Activated CD4-positive, CD25-positive, alpha-beta regulatory T cell (primary cell): ENCODE measurements at places on chromosomes 1 and 21.

DNA sequence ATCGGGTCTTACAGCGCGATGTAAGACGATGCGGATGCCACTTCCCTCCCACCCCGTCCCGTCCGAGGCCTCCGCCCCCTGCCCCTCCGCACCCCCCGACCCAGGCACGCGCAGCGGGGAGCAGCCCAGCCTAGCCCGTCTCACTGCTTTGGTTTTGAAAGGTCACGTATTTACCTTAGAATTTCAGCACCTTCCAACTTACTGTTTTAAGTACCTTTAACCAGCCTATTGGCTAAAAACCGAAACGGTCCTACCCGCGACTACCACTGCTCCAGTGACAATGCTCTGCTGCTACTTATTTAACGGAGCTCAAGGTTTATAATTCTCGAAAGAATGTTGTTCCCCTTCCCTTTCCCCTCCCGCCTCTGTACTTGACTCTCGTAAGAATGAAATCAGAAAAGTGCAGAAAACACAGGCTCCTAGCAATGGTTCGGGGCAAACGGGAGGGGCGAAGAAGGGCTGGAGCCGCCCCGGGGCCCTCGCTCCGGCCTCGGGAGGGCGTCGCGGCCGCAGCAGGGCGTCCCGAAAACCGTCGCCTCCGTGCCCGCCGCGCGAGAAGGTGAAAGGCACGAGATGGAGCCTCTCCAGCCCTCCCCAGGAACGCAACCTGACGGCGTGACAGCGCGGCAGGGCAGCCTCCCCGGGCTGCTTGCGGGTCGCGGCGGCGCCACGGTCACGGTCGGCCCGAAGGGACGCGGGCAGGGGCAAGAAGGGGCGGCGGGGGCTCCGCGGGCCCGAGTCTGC lies 667 bp downstream of the TMEM50B start:
- DNase-seq, result peak; percentile 20

- DNase-seq, result no peak
Measured at GRCh38 chr1:243827206-243827605, 22.8 kb downstream of the AKT3 start.

DNA sequence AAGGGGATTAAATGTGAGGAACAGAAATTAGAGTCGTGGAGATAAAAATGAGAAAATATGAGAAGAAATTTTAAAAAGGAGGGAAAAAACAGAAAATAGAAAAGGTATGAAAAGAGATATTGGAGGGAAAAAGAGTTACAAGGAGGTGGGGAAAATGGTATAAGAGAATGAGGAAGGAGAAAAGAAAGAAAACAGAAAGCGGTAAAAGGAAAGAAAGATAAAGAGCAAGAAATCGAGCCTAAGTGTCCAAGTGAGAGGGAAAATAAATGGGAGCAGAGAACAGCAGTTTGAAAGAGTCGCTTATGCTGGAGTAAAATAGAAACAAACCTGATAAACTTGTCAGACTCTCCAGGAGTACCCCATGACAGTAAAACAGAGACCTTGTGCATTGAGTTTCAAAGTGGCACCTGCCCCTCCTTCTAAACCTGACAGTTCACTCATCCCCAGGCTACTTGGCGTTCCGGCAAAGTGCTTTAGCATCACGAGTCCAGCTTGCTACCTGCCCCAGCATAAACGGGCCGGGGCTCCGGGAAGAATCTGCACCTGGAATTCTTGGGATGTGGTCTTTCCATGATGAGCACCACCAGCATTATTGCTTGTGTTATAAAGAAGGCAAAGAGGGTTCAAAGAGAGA lies 585 bp downstream of the NEGR1 start:
- DNase-seq, result no peak

DNA sequence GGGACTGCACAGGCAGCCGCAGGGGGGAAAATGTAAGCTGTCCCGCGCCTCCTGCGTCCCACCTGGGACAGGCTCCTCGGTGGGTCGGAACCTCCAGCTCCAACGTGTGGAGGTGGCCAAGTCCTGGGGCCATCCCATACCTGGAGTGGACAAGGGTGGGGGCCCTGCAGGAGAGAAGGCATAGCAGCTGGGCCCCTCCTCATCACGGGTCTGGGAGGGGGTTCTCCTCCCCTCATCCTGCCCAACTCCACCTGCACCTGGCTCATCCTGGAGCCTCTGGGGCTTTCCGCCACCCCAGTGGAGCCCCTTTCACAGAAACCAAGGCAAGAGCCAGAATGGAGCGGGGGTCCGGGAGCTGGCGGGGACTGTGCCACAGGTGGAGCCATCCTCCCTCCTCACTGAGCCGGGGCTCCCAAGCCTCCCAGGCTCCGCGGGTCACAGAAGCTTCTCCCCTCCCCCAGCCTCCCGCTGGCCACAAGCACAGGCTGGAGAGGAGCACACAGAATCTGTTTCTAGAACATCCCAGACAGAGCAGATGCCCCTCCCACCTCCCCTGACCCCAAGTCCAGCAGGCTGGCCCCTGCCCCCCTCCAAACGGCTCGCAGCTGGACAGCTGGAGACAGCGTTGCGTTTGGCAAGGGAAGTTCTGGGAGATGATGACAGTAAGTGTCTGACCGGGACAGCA lies 65.8 kb downstream of the MEGF6 start:
- DNase-seq, result no peak

- no peak for DNase-seq
Measured at GRCh38 chr1:245650441-245650960, 495.7 kb downstream of the KIF26B start.

DNA sequence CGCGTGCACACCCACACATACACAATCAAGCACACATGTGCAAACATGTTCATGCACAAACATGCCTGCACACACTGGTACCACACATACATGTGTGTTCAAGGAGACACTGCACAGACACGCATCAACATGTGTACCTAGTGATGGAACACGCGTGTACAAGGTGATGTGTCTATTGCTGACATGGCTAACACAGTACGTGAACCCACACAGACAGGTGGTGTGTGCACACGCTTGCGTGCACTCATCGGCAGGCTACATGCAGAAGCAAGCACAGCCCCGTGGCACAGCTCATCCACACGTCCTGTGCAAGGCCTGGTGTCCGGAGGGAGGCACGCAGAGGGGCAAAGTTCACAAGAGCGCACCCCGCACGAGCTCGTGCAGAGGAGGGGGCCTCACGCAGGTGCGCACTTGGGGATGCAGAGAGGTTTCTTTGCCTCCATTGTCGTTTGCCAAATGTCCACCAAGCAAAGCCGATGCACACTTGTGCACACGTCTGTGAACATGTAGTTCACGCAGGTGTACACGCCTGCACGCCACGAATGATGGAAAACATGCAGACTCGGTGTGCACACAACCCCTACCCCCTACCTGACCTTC lies 969 bp downstream of the ACAP3 start:
- DNase-seq, result no peak

- DNase-seq, result no peak
Measured at GRCh38 chr21:40788635-40789034, 58.3 kb downstream of the DSCAM start.

GRCh38 chr1:8604041-8604945 lies 213.1 kb downstream of the RERE start:
- peak; percentile 2 for DNase-seq

- DNase-seq, result no peak
Measured at GRCh38 chr1:180188091-180188506, 33.4 kb downstream of the QSOX1 start.

DNA sequence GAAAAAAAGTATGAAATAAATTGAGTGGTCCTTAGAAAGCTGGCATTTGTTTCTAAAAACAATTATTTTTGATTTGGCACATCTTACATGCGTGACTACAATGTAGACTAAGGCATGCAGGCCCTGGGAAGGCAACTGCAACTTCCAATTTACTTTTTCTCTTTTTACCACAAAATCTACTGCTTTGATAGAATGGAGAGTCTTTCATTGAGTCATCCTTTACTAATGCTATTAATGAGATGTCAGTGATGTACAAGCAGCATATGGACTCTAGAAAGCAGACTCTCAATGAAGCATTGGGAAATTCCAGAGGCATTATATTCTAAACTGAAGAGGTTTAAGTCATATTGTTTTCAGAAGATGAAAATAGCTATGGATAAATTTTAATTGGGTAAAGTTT lies 29.6 kb upstream of the PRRX1 start:
- no peak for DNase-seq

- no peak for DNase-seq
Measured at GRCh38 chr1:78426408-78426807, 64.4 kb upstream of the PTGFR start.

GRCh38 chr1:15432324-15432723 lies 5.9 kb upstream of the CTRC start:
- DNase-seq, result no peak

GRCh38 chr1:59752556-59753414 lies 62.0 kb upstream of the HOOK1 start:
- no peak for DNase-seq

DNA sequence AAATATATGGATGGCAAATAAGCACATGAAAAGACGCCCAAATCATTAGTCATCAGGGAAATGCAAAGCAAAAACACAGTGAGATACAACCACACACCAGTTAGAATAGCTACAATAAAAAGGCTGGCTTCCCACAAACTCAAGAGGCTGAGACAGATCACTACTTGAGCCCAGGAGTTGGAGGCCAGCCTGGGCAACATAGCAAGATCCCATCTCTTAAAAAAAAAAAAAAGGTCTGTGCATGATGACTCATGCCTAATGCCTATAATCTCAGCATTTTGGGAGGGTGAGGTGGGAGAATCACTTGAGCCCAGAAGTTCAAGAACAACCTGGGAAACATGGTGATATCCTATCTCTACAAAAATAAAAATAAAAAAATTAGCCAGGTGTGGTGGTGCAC lies 19.8 kb downstream of the LDLRAD1 start:
- DNase-seq, result no peak
